Right ventricle myocardium superior (tissue), 1 donor: ENCODE measurements at places on chromosomes 2 and 18. TPM values are rescaled to one million over a fixed set of nuclear protein-coding genes. Genes with fewer than 3 reads are reported as not detected.

DNA sequence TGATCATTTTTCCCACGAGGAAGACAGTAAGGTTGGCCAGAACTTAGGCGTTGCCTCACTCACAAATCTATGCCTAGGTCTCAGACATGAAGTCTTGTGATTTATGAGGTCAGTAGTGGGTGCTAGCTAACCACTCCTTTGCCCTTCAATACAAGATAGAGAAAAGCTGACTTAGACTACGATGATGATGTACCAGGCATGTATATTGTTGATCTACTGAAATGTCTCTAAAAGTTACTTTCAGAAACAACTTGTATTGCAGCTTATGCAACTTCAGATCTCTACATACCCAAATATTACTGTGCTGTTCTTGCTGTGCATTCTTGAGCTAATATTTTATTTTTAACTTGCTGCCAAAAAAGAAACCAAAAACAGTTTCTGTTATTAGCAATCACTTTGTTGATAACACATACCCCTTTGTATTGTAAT, 30.6 kb downstream of the MAPRE2 start:
- DNase-seq, result no peak

GRCh38 chr2:1621041-1621440, 123.3 kb downstream of the PXDN start:
- no peak for DNase-seq

GRCh38 chr2:130336150-130336876, 6.4 kb upstream of the IMP4 start:
- no peak for DNase-seq

DNA sequence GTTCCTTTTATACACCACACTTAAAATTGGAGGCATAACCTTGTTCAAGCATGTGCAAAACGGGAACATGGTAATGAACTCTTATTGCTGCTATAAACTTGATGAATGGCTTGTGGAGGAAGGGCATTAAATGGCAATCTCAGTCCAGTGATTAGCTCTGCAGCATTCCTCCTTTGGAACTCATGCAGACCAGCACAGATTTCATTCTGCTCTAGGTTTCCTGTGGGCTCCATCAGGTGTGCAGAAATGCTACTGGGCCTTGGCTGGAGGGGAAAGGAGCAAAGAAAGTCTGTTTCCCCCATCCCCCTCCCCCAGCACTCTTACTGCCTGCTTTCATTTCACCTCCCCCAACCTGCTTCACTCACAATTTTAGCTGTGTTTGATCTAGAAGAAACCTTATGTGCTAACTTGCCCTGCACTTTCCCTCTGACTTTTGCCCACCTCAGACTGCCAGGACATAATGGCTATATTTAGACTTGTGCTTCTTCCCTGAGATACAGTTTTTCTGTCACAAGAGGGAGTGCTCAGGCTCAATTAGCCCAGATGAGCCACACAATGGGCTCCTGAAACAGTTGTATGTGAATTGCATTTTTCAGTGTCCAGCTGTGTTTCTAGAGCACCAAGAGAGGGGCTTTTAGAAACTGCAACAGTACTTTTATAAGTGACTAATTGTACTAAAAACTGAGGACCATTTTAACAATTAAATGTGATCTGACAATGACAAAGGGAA, 109.8 kb downstream of the FSHR start:
- DNase-seq, result no peak

The PDE11A gene
- total RNA-seq, result 2.2 TPM
